ENCODE measurements at places on chromosomes 16 and 17.
A peak's percentile ranks its signal among the peaks of the same experiment; 100 is the strongest.

GRCh38 chr16:27401768-27402568 lies at the start of gene IL21R:
Gene IL21R (plus strand): TSS chr16:27402174. CDS start chr16:27430072, 27,898 bp downstream.
- peak; percentile 92 for DNase-seq

- no peak for DNase-seq
Measured at GRCh38 chr17:55588446-55589242, 77.4 kb upstream of the SMIM36 start.

GRCh38 chr17:70158591-70158990 lies 10.7 kb upstream of the KCNJ2 start:
- DNase-seq: no peak

DNA sequence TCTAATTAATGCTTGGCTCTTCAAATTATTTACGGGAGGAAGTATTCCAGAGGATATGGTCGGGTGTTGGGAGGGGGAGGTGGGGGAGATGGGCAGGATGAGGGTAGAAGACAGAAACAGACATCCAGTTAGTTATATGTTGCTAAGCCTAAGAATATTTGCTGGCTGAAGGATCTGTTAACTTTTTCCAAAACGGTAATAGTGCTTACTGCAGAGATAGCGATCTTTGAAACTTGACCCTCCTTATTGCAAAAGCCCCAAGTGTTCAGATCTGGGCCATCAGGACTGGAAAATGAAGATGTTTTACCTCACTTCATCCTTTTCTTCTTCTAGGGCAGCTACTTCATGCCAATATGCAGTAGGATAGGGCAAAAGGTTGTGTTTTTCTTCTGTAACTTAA lies 27.0 kb upstream of the MMD start:
- no peak for DNase-seq

GRCh38 chr16:59216291-59216690 lies 482.2 kb upstream of the GOT2 start:
- DNase-seq: no peak

DNA sequence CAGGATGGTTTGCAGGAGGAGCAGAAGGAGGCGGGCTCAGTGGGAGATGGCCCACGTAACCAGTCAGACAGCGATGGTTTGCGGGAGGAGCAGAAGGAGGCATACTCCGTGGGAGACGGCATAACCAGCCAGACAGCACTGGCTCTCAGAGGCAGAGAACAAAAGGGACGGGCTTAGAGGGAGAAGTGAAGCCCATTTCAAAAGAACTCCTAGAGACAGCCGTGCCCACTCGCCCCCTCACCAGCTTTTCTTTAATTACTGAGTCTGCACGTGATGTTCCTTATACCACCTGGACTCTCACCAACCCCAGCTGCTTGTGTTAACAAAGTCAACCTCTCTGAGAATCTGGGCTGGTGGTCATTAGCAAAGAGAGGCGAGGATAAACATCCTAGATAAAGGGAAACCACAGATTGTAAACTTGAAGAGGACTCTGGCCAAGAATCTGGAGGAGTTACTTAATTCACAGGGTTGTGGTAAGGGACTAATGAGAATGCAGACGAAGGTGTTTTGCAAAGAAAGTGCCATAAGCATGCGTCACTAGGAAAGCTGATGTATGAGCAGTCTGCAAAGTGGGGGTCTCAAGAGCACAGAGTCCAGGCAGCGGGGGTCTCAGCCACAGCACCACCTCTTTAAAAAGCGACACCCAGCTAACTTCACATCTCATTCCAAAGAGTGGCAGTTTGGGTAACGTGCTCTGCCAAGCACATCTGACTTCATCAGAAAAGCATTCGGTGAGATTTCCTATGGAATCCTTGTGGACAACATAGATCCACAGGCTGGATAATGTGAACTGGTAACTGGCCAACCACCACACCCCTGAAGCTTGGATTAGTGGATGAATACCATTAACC lies 51.7 kb downstream of the NXN start:
- DNase-seq: no peak

GRCh38 chr16:1027501-1027815 lies 45.1 kb upstream of the SSTR5 start:
- DNase-seq: no peak

Data from activated gamma-delta T cell treated with Interleukin-2 at 50 U/mL for 16 hours (primary cell).